ENCODE measurements at places on chromosomes 13 and 19.

DNA sequence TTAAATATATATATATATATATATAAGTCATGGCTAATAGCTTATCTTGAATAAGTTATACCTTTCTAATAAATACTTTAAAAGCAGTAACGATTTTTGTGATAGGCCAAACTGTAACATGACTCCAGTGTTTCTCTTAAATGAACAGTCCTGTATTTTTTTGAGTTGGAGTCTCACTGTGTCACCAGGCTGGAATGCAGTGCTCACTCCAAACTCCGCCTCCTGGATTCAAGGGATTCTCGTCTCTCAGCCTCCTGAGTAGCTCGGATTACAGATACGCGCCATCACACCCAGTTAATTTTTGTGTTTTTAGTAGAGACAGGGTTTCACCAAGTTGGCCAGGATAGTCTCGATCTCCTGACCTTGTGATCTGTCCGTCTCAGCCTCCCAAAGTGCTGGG is 814.2 kb upstream of the SLITRK5 start:
- no peak for DNase-seq

GRCh38 chr19:46497773-46498172 is 2.1 kb upstream of the PNMA8B start:
- no peak for DNase-seq

DNA sequence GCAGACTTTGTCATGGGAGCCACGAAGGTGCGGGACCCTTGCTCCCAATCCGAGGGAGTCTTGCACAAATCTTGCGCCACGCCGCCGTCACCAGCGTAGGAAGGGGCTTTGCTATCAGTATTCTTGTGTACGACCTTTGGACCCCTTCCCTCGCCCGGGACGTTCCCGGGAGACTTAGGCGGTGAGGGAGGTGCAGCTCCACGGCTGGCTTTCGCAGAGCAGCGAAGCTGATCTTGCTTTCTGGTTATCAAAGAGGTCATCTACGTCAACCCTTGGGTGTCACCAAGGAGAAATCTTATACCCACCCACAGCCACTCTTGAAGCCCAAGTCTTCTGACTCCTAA is 583 bp downstream of the TECR start:
- no peak for DNase-seq

- DNase-seq, result no peak
Measured at GRCh38 chr13:38687246-38688229, 661 bp downstream of the FREM2 start.

DNA sequence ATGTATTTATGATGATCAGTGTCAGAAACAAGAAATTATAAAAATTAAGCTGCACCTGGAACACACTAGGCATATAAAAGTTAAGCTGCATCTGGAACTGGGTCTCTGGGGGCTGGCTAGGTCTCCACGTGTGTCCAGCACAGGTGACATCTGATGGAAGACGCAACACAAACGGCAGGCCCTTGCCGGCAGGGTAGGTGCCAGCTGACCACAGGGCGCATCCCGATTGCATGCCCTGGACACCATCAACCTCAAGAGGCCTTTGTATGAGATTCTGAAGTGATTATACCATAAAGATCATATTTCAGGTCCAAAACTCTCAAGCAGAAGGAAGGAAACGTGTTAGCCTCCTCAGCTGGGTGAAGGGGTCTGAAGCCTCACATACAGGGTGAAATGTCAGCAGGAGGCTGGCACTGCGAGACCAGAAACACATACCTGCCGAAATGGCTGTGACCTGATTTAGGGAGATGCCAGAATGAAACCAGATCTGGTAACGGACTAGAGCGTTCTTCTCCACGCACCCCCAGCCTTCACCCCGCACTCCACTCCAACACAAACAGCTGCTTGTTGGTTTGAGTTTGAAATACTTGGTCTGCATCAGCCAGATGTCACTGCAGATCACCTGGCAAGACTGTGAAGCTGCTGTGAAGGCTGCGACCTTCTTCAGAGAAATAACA is 37.3 kb downstream of the COL4A1 start:
- no peak for DNase-seq
